Upper lobe of right lung (tissue), 1 donor: ENCODE measurements at places on chromosomes 5 and 9.

GRCh38 chr5:127892467-127893207, 189.4 kb downstream of the CCDC192 start:
- no peaks in the 10 kb centered on the region for H3K4me1 ChIP-seq
- H3K27ac ChIP-seq, result peak overlapping the region; percentile 39
- no peak overlapping the region for H3K4me3 ChIP-seq

- H3K4me1 ChIP-seq, result peaks cover 5% of the 10 kb centered on the region
- no peak overlapping the region for H3K27ac ChIP-seq
- no peaks in the 10 kb centered on the region for H3K36me3 ChIP-seq
Observed at GRCh38 chr5:168947212-168947868, 353.6 kb downstream of the SLIT3 start.

DNA sequence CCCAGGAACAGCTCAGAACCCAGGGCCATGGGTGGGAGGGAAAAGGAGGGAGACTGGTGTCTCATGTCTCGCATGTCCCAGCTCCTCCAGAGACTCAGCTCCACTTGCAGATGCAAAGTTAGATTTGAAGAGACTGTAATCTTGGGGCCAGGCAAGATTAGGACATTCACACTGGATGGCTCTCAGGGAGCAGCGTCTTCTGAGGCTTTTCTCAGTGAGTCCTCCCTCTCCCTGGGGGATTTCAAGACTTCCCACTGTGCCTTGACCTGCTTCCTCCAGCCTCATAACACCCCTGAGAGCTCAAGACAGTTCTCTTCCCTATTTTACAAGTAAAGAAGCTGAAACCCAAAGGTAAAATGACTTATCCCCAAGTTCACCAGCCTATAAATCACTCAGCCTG, 10.5 kb upstream of the TCOF1 start:
- no peaks in the 10 kb centered on the region for H3K4me1 ChIP-seq
- no peak overlapping the region for H3K4me3 ChIP-seq
- no peak for DNase-seq
- H3K27me3 ChIP-seq, result no peaks in the 10 kb centered on the region

DNA sequence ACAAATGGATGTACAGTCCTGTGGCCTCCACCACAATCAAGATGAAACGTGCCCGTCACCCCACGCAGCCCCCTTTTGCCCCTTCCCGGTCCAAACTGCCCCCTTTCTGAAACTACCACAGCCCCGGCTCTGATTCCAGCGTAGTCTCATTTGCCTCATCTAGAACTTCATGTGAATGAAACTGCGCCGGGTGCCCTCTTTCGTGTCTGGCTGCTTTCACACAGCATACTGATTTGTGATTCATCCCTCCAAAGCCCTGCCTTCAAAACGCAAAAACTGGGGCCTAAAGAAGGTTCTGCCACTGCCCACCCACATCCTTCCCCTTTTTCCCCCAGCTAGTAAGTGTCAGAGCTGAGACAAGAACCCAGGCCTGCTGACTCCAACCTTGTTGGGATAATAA, 31.5 kb upstream of the NCS1 start:
- no peak overlapping the region for H3K27ac ChIP-seq
- no peak for DNase-seq
- no peaks in the 10 kb centered on the region for H3K36me3 ChIP-seq
- peaks cover 14% of the 10 kb centered on the region for H3K4me1 ChIP-seq
- H3K27me3 ChIP-seq, result no peaks in the 10 kb centered on the region
- H3K4me3 ChIP-seq, result no peak overlapping the region

- peak overlapping the region; percentile 20 for H3K27ac ChIP-seq
- peak overlapping the region; percentile 66 for H3K4me3 ChIP-seq
- DNase-seq, result peak; percentile 69
- peaks cover 17% of the 10 kb centered on the region for H3K4me1 ChIP-seq
- no peaks in the 10 kb centered on the region for H3K36me3 ChIP-seq
- H3K27me3 ChIP-seq, result peaks cover 33% of the 10 kb centered on the region
Observed at GRCh38 chr5:116576053-116576713, 1.6 kb upstream of the SEMA6A start.

DNA sequence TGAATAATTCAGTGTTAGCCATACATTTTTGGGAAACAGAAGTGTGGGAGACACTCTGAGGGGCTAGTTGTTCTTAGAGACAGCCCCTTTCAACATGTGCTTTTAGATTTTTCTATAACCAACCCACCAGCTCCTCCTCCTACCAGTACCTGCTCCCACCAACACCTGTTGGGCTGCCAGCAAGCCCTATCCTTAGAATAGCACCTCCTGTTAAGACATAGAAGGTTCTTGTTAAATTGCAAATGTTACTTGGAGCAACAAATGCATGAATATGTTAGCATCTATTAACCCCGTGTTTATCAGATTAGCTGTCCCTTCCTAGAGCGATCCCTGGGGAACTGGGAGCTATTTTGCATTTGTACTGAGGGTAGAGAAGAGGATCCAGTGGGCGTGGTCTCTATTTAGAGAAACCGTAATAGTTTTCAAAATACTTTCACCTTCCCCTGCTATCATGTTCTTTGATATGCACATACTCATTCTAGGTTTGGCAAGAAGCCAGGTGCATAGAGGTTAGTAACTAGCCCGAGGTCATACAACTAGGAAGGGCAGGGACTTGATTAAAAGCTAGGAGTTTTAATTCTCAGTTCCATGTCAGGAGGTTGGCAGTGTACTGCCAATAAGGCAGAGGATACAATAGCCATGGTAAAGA, 334.4 kb downstream of the KCTD16 start:
- no peak overlapping the region for H3K27ac ChIP-seq
- no peak for DNase-seq
- H3K27me3 ChIP-seq, result no peaks in the 10 kb centered on the region

GRCh38 chr5:41194339-41194738, 19.0 kb downstream of the C6 start:
- H3K27me3 ChIP-seq, result no peaks in the 10 kb centered on the region
- H3K4me1 ChIP-seq, result peaks cover 6% of the 10 kb centered on the region
- no peaks in the 10 kb centered on the region for H3K36me3 ChIP-seq
- H3K4me3 ChIP-seq, result no peak overlapping the region

DNA sequence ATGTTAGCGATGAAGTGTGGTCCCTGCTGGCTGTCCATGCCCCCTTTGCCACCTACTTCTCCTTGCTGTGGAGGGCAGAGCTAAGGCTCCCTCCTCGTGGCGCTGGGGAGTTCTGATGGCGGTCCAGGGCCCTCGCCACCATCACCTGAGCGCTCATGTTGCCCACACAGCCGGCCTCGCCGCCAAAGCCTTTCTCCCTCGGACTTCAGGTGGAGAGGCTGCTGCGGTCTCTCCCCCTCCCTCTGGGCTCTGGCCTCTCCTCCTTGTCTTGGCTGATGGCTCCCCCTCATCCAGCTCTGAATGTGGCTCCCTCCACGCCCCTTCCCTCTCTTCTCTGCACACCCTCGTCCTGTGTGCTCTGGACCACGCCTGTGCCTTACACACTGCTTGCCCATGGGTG, 14.5 kb upstream of the LPCAT1 start:
- H3K27ac ChIP-seq, result no peak overlapping the region
- DNase-seq, result peak; percentile 50
- no peaks in the 10 kb centered on the region for H3K27me3 ChIP-seq
- H3K4me1 ChIP-seq, result peaks cover 23% of the 10 kb centered on the region
- no peak overlapping the region for H3K4me3 ChIP-seq

DNA sequence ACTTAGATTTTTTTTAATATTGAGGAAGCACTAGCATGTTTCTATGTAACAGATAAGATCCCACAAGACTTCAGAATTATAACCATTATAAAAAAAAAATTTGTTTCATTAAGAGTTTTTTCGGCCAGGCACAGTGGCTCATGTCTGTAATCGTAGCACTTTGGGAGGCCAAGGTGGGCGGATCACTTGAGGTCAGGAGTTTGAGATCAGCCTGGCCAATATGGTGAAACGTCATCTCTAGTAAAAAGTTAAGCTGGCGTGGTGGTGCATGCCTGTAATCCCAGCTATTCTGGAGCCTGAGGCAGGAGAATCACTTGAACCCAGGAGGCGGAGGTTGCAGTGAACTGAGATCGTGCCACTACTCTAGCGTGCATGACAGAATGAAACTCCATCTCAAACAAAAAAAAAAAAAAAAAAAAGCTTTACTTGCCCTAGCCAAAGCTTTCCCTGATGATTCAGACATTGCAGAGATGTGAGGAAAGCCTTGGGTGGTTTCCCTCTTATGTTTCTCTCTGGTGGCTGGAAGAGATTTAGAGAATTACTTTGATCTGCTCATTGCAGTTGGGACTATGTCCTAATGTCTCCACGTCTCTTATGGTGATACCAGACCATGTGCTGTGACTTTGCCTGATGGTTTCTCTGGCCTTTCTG, 65.4 kb downstream of the EGFLAM start:
- DNase-seq, result no peak
- H3K27ac ChIP-seq, result no peak overlapping the region
- H3K27me3 ChIP-seq, result no peaks in the 10 kb centered on the region

- no peak overlapping the region for H3K4me3 ChIP-seq
- H3K4me1 ChIP-seq, result no peaks in the 10 kb centered on the region
- no peak for DNase-seq
- H3K27ac ChIP-seq, result no peak overlapping the region
- no peaks in the 10 kb centered on the region for H3K36me3 ChIP-seq
Observed at GRCh38 chr5:92378966-92379611, 996.0 kb upstream of the ARRDC3 start.

- H3K4me3 ChIP-seq, result peak overlapping the region; percentile 97
- no peaks in the 10 kb centered on the region for H3K27me3 ChIP-seq
- peaks cover 22% of the 10 kb centered on the region for H3K4me1 ChIP-seq
- H3K27ac ChIP-seq, result peak overlapping the region; percentile 97
- peaks cover 31% of the 10 kb centered on the region for H3K36me3 ChIP-seq
Observed at GRCh38 chr5:172984244-172984953, 828 bp downstream of the ATP6V0E1 start.

GRCh38 chr5:20102293-20102692, 114.3 kb upstream of the CDH18 start:
- no peak for DNase-seq
- no peaks in the 10 kb centered on the region for H3K36me3 ChIP-seq
- no peak overlapping the region for H3K27ac ChIP-seq
- H3K4me3 ChIP-seq, result no peak overlapping the region
- H3K4me1 ChIP-seq, result no peaks in the 10 kb centered on the region

GRCh38 chr9:1231998-1232919, 182.1 kb downstream of the DMRT2 start:
- H3K4me3 ChIP-seq, result no peak overlapping the region
- DNase-seq, result peak; percentile 69
- peak overlapping the region; percentile 24 for H3K27ac ChIP-seq

DNA sequence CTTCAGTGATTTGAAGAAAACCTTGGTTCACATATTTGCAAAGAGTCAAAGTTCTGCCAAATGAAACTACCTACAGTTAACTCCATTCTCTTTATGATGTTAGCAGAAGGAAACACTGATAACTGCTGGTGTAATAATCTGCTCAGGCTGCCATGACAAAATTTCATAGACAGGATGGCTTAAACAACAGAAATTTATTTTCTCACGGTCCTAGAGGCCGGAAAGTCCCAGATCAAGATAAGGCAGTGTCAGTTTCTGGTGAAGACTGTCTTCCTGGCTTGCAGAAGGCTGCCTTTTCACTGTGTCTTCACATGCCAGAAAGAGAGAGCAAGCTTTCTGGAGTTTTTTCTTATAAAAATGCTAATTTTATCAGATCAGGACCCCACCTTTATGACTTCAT, 102.4 kb upstream of the PARP8 start:
- DNase-seq, result no peak
- H3K27ac ChIP-seq, result no peak overlapping the region
- H3K36me3 ChIP-seq, result no peaks in the 10 kb centered on the region

GRCh38 chr5:34843497-34843896, 4.5 kb downstream of the TTC23L start:
- no peak overlapping the region for H3K27ac ChIP-seq
- H3K27me3 ChIP-seq, result no peaks in the 10 kb centered on the region
- no peak for DNase-seq
- no peaks in the 10 kb centered on the region for H3K4me1 ChIP-seq
- no peak overlapping the region for H3K4me3 ChIP-seq

GRCh38 chr5:163916376-163916775, 411.0 kb downstream of the MAT2B start:
- H3K27ac ChIP-seq, result peak overlapping the region; percentile 72
- no peak overlapping the region for H3K4me3 ChIP-seq
- no peaks in the 10 kb centered on the region for H3K4me1 ChIP-seq

DNA sequence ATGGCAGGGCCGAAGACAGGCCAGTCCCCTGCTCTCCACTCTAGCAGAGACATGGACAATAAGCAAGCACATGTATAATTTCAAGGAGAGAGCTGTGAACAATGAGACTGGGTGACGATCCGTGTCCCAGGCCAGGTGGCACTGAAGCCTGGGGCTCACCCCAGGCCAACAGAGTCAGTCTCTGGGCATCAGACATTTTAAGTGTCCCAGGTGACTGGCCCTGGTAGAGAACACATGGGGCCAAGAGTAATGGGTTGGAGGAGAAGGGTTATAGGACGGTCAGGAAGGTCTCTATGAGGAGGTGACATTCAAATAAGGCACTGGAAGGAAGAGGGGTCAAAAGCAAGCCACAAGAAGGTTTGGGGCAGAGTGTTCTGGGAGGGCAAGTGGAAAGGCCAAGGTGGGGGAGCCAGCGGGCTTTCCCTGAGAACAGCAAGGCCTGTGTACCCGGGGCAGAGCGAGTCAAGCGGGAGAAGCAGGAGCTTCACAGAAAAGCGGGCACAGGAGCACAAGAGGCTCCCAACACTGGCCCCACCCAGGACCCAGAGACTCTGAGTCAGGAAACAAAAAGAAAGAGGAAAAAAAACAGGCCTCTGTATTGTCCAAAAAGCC, 1.1 kb upstream of the AKNA start:
- no peaks in the 10 kb centered on the region for H3K27me3 ChIP-seq
- H3K27ac ChIP-seq, result peak overlapping the region; percentile 96
- H3K4me1 ChIP-seq, result peaks cover 75% of the 10 kb centered on the region
- H3K36me3 ChIP-seq, result no peaks in the 10 kb centered on the region
- DNase-seq, result no peak

- H3K36me3 ChIP-seq, result no peaks in the 10 kb centered on the region
- no peak overlapping the region for H3K27ac ChIP-seq
- no peak overlapping the region for H3K4me3 ChIP-seq
- no peak for DNase-seq
Observed at GRCh38 chr9:77594963-77595362, 53.2 kb downstream of the GNA14 start.

DNA sequence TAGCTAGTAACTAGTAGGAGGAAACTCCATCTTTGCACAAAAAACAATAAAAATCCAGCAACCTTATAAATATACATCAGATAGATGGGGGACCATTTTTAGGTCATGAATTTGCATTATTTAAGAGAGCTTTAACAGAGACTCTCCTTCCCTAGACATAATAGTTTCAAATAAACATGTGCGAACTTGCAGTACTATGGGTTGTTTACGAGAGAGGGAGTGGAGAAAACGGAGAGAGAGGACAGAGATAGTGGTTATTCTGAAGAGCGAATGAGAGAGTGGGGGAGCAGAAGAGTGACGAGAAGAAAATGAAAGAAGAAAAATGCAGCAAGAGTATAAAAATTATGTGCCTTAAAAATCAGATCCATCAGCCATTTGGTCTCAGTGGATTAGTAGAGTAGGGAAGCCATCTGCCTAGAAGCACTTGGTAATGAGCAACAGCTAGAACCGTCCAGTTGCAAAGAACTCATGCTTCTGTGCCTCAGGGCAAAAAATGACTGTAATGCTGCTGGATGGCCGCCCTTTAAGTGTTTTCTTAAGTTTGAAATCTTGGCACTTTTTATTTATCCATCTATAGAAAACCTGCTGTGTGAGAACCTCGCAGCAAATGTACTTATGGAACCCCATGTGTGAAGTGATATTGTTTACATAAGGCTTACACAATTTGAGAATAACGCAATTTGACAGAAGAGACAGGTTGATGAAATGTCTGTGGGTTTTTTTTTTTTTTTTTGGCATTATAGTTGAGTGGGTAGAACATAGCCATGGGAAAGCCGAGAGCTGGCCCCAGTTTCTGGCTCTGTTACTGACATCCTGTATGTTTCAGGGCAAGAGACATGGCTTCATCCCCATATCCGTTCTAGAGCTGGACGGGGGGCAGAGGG, 95.6 kb upstream of the ZNF608 start:
- H3K4me1 ChIP-seq, result peaks cover 16% of the 10 kb centered on the region
- H3K4me3 ChIP-seq, result no peak overlapping the region
- no peak for DNase-seq
- H3K36me3 ChIP-seq, result no peaks in the 10 kb centered on the region
